ENCODE measurements at places on chromosomes 16 and 17.

GRCh38 chr16:84434800-84435199 is 66.5 kb downstream of the ATP2C2 start:
- no peak for DNase-seq

GRCh38 chr17:50354198-50354597 is 8.3 kb downstream of the XYLT2 start:
- no peak for DNase-seq

- DNase-seq = no peak
Observed at GRCh38 chr16:83817022-83817421, 9.2 kb downstream of the HSBP1 start.

GRCh38 chr17:11940904-11941303 is 56.4 kb downstream of the ZNF18 start:
- no peak for DNase-seq

DNA sequence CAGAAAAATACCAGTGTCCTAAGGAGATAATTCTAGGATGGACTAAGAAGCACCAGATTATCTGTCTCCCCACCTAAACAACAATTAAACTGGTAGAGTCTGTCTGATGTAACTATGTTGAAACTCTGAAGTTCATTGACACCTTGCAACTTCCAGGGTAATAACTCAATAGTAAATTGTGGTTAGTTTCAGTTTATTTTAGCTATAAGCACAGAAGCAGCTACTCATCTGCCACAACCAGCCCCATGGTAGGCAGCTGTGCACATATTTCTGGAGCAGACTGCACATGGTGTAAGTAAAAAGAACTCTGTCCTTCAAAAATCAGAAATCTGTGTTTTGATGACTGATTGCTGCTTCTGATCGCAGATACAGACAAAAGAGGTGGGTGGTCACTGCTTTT is 852.1 kb downstream of the CDH11 start:
- DNase-seq = no peak

DNA sequence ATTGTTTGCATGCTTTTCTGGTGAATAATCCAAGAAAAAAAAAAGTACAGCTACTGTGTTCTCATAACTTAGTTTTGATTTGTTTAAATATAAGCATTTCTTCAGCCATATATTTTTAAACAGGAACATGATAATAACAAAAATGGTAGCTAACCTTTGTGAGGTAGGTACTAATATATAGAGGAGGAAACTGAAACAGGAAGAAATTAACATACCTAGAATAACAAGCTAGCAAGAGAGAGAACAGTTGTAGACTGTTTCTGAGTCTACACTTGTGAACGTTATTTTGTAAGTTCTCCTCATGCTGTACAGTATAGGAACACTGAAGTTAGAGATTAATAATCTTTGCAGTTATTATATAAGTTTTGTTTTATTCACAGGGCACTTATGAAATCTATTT is 49.3 kb downstream of the NSRP1 start:
- no peak for DNase-seq

DNA sequence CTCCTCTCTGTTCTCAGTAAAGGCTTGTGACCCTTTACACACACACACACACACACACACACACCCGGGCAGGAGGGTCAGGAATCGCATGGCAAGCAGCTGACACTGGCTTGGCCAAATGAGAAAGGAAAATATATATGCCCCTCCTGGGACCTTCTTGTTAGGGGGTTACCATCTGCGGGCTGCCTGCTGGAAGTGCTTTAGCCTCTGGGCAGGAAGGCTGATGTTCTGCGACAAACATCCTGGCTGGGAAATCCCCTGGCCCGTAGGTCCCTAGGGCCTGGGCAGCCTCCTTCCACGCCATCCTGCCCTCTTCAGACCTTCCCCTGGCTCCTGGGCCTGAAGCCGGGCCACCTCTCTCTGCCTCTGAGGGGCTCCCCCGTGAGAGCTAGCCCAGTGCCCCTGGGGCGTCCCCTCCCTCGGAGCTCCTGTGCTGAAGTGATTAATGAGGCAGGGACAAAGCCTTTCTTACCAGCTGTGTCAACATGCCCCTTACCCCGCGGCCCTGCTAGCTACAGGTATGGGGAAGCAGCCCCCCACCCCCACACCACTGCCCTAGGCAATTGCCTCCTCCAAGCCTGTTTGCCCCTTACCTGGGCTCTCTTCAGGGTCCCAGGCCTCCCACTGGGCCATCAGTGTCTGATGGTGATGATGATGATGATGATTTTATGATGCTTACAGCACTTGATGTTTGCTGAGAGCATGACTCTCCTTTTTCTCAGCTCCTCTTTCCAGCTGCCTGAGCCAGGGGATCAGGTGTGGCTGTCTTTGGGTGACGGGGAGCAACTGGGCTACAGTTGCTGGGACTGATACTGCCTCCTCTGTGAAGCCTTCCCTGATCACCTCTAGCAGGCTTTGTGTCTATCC is 32.8 kb upstream of the ETV4 start:
- no peak for DNase-seq

DNA sequence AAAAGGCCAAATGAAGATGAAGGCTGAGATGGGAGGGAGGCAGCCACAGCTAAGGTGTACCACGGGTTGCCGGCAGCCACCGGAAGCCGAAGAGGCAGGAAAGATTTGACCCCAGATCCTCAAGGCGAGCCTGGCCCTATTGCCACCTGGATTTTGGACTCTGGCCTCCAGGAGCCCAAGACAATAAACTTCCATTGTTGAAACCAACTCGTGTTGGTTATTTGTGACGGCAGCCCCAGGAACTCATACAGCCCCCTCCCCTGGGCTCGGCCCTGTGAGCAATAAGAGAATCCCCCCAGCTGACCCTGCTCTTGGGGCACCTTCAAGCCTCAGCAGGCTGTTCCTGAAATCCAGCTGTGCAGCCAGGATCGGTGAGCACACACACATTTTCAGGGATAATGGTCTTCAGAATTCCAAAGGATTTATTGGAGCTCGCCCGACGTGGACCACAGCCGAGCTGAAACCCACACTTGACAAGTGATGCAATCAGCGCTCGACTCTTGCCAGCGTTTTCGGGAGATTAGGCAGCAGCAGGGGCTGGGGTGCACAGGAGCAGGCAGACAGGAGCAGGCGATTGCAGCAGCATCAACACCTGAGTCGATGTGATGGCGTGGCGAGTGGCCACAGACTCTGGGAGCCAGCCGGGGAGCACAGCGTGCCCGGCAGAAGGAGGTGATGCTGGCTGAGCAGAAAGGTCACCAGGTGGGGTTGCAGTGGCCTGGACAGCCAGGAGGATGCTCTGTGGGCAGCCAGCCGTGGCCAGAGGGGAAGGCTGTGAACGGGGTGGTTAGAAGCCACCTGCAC is 22.4 kb upstream of the CBX4 start:
- no peak for DNase-seq

GRCh38 chr17:38558728-38559050 is 47.1 kb downstream of the SRCIN1 start:
- DNase-seq = no peak

GRCh38 chr16:17050468-17050867 is 420.3 kb downstream of the XYLT1 start:
- DNase-seq = no peak

- no peak for DNase-seq
Observed at GRCh38 chr17:36849871-36850348, 87.4 kb upstream of the LHX1 start.

- DNase-seq = no peak
Observed at GRCh38 chr17:75032720-75033280, 14.0 kb downstream of the ATP5PD start.
